Lower leg skin (tissue), 4 donors: ENCODE measurements at places on chromosomes 6 and 20. TPM values are rescaled to one million over a fixed set of nuclear protein-coding genes. Genes with fewer than 3 reads are reported as not detected.

SNAI1 gene
- 1.3 TPM for total RNA-seq

NEDD9 gene
- 26.8 TPM for total RNA-seq

BACH2 gene
- total RNA-seq: 9.4 TPM

- DNase-seq: no peak
These were observed 78.6 kb downstream of the GCLC start for GRCh38 chr6:53466257-53466656.

DNA sequence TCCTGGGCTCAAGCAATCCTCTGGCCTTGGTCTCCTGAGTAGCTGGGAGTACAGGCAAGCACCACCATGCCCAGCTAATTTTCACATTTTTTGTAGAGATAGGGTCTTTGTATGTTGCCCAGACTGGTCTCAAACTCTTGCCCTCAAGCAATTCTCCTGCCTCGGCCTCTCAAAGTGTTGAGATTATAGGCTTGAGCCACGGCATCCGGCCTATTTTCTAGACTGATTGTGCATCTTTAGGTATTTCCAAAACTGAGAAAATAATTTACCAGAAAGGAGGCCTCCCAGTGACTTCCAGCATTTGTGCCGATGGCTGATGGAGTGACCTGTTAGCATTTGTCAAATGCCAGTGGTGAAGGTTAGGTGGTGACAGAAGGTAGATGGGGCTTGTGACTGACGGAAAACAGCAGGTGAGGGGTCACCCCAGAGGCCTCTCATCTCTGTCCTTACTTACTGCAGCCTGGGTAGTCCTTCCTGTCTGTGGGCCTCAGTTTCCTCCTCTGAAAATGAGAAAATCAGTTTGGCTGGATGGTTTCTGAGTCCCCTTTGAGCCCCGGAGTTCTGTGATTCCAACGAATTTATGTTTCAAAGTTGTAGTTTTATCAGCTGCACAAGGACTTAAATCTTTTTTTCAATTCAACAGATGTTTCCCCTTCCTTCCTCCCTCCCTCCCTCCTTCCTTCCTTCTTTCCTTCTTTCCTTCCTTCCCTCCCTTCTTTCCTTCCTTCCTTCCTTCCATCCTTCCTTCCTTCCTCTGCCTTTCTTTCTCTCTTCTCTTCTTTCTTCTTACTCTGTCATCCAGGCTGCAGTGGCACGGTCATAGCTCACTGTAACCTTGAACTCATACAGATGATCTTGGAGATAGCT is 53.5 kb downstream of the TGM2 start:
- peak; percentile 43 for DNase-seq

SCP2D1 gene
- total RNA-seq: not detected

C20orf202 gene
- total RNA-seq: not detected

OR2H1 gene
- not detected for total RNA-seq

GLP1R gene
- total RNA-seq: 1.3 TPM

DNA sequence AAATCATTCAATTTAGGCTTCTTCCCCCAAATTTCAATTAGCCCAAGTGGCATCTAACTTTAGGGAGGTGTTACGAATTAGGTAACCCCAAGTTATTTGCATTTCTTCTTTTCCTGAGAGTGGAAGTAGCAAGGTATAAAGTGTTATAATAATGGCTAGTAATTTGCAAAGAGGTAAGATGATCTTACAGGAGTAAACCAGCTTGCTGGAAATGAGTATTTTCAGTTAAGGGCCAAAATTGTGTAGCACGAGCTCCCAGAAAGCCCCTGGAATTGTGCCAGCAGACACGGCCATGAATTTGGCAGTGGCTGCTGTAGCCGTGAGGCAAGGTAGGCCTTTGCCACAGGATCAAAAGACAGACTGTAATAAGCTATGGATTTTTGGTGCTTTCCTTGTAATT is 38.0 kb downstream of the CITED2 start:
- no peak for DNase-seq

GRCh38 chr6:32087574-32088486 is 21.3 kb downstream of the TNXB start:
- no peak for DNase-seq

DNA sequence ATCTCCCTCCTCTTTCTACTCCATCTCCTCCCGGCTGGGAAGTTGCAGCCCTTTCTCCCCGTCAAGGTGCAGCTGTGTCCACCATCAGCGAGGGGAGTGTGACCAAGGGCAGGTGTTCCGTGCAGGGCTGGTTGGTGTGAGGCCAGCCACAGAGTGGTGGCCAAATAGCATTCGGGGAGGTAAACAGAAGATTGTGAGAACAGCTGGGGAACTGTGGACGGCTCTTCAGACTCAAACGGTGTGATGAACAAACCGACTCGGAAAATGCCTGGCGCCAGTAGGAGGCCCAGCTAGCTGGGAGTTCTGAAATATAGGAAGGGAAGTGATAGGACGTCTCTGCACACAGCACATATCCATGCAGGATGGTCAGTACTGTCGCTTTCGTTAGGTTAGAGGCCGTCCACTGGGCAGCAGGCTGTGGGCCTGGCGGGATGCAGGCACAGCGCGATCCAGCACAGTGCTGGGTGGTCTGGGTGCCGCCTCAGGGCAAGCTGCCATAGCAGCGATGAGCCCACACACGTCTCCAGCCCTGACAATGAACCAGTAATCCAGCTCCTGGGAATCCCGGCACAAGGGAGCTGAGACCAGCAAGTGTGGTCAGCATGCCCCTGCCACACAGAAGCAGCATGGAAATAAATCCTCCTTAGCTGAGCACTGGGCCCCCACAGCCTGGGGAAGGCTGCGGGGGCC is 258.1 kb downstream of the TAF4 start:
- DNase-seq: no peak

GRCh38 chr6:158367816-158368215 is 55.6 kb downstream of the TULP4 start:
- no peak for DNase-seq

DNA sequence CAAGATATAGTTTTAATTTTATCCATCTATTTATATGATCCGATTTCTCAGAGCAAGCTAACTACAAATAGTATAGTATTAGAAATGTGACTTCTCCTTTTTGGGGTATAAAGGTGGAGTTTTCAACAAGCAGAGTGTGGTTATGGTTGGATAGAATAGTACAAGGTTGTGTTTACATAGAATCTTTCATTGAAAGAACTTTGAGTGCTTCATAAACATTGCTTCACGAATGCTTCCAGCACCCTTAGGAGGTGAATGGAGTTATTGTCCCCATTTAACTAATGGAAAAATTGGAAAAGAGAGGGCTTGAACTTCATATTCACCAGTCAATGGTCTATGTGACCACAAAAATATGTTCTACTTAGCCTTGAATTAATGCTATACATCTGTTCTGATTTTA is 134.1 kb upstream of the CITED2 start:
- no peak for DNase-seq

GRCh38 chr6:1774226-1774915 is 164.7 kb downstream of the FOXC1 start:
- no peak for DNase-seq
